CD4-positive, CD25-positive, alpha-beta regulatory T cell (primary cell): ENCODE measurements at places on chromosomes 5 and 9. TPM values are rescaled to one million over a fixed set of nuclear protein-coding genes. Genes with fewer than 3 reads are reported as not detected.

The PCDH1 gene
- 0.20 TPM for total RNA-seq

The CYSRT1 gene
- not detected for total RNA-seq

The SHISAL2B gene
- total RNA-seq = not detected

DNA sequence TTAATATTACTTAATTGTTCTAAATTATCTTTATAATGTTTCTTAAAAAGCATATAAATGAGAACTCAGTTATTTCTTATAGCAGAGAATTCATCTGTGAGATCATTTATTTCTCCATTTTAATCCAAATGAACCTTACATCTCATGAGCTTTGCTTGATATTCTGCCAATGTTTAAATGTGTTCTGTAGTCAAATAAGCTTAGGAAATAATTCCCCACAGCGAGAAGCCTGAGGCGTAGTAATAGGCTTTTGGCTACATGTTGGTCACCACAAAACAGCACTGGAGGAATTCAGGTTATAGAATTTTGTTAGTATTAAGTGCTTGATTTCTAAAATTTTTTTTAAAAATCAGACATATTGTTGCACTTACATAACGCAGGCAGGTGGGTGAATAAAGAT, 585.3 kb upstream of the RORB start:
- no peak for DNase-seq

- DNase-seq = no peak
Measured at GRCh38 chr5:139388198-139388821, 1.4 kb downstream of the MZB1 start.

DNA sequence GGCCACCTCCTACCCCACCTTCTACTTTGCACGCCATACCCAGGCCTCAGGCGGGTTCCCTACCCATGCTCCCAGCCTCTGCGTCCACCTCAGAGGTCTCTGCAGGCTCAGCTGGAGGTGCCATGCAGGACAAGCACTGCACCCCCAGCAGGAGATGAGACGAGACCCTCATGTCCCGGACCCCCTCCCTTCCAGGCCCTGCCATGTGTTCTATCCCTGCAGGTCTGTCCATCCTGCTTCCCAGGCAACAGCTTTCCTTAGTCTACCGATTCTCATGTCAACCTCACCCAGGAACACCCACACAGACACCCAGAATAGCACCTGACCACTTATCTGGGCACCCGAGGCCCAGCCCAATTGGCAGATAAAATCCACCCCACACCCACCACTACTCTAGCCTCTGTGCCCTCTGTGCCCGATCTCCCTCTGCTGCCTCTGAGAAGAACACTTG, 52.1 kb downstream of the SEMA4D start:
- no peak for DNase-seq

The SLC6A3 gene
- total RNA-seq = not detected

- DNase-seq = no peak
Measured at GRCh38 chr5:116456036-116456435, 118.6 kb downstream of the SEMA6A start.

The PCDHB7 gene
- not detected for total RNA-seq

DNA sequence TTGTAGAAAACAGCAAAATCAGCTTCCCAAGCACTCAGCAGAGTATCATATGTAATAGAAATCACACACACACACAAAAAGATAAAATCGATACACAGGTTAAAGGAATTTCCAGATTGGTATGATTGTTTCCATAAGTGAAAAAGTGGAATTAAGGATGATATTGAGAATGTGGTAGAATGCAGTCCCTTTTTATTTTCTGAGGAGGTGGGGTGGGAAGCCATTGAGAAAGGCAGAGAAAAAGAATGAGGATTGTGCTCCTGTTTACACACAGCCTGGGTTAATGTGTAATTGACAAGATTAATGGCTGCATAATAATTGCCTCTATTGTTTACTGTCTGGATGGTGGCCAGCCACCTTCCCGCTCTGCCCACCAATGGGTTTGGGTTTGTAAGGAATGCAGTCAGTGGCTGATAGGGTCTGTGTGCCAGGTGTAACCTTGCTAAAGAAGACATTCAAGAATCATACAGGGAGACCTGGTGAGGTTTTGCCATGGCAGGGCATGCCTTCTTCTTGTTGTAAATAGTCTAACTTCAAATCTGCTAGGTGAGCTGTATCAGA, 177.2 kb upstream of the MAP3K1 start:
- no peak for DNase-seq

The LIX1 gene
- not detected for total RNA-seq

The TAF11L14 gene
- not detected for total RNA-seq
